ENCODE measurements at places on chromosomes 2 and 18.

GRCh38 chr2:9206991-9207640 lies 504 bp downstream of the ASAP2 start:
- peak; percentile 91 for DNase-seq

DNA sequence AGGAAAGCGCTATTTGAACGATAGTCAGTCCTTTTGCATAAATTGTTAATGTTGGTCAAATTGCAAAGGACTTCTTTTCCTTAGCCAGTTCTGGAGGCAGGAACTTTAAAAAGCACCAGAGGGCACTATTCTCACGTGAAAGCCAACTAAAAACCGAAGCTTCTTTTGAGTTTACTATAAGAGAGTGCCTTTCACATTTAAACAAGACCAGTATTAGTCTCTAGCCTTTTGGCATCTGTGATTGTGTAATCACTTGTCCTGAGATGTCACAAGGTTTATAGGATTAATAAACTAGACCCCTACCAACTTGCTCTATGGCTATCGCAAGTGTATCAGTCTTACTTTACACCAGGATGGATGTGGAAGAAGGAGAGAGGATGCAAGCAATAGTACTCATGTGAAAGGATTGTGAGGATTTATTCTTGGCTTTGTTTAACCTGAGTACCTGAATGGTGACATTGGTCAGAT lies 14.4 kb upstream of the STAT4 start:
- DNase-seq: no peak

DNA sequence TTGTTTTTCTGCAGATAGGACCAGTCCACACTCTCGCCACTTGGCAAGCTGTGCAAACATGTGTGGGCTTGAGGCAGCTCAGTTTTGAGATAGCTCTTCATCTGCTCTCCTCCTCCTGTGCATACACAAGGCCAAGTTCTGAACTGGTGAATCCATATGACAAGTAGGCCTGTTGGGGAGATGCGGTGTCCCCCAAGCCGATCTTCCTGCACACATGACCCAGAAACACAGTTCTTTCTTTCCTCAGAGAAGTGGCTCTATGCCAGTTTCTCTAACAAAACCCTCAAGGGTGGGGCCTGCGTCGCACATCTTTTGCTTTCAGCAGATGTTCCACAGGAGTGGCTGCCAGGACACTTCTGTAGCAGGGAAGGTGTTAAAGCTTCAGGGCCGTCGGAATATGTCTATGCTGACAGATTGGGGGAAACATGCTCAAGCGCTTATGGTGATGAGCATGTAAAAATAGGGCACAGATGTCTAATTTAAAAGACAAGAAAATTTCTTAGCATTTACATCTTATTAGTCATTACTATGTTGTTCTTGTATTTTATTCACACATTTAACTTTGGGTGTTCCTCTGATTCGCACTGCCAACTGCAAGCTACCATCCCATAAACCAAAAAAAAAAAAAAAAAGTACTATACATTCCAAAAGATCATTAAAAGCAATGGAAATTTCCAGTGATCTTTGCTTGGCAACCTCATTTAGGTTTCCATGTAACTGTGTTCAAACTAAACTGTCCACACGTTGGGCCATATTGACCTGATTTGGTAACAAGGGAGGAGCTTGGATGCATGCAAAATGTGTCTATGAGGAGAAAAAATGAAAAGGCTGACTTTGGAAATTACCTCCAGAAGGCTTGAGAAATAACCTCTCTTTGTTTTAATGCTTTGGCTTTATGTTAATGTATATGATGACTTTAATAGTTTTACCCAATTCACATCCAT lies 1055.5 kb upstream of the KLHL29 start:
- no peak for DNase-seq

GRCh38 chr2:230575642-230576324 lies 136.9 kb upstream of the CAB39 start:
- DNase-seq: no peak

DNA sequence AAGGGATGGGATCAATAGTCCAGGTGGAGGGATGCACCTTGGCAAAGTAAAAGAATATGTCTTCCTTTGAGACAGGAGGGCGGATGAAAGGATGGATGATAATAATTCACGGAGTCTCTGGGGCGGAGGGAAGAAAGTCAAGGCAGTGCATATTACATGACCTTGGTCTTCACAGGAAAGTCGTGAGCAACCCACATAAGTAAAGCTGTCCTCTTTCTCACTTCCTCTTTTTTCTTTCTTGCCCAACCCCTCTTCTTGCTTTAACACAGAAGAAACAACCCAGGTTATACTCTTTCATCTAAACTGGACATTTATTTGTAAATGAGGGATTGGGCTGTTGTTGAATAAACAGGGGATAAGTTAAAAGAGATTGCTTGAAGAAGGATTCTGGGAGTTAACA lies 168.7 kb upstream of the SKOR2 start:
- DNase-seq: no peak

GRCh38 chr2:134590679-134591078 lies 128.1 kb downstream of the TMEM163 start:
- peak; percentile 25 for DNase-seq

GRCh38 chr2:230668939-230669303 lies 43.7 kb upstream of the CAB39 start:
- DNase-seq: no peak

DNA sequence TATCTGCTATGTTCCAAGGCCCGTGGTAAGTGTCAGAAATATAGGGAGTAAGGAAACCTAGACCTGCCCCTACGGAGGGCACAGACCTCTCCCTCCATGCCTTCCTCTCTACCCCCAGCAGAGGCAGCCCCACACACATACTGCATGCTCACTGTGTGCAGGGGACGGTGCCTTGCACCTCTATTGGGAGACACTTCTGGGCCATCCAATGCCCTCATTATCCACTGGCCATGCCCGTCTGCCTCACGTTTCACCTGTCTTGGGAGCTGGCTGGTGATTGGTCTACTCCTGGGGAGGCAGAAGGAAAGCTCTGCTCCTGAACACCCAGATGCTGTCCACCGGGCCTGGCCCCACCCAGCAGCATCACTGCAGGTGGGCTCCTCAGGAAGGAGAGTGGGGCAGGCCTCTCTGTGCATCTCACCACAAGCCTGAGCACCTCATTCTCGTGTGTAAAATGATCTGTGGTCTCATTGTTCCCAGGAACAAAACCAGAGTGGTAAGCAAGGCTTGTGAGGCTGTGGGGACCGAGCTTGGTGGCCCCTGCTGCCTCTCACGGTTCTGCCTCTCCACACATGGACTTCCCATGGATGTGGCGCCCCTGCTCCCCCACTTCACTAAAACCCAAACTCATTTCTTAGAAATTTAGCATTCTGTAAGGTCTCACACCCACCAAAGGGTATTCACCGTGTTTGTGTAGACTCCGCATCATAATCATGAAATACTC lies 312.5 kb upstream of the HS6ST1 start:
- peak; percentile 72 for DNase-seq

- DNase-seq: no peak
Observed at GRCh38 chr2:112831513-112831845, 5.1 kb downstream of the IL1B start.

DNA sequence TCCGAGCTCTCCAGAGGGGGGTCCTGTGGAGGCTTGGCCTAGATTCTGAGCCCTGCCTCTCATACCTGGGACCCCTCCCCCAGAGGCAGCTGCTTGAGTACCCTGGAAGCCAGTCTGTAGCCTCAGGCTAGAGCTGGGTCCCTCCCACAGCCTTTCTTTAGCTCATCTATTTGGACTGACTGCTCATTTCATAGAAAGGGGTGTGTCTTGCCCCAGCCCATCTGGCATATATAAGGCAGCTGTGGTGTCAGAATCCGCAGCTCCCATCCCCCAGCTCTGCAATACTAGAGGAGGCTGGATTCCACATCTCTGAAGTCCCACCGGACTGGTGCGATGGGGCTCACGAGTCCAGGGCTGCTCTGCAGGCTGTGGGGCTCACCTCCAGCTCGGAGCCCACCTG lies 26.1 kb downstream of the MPHOSPH10 start:
- DNase-seq: no peak

DNA sequence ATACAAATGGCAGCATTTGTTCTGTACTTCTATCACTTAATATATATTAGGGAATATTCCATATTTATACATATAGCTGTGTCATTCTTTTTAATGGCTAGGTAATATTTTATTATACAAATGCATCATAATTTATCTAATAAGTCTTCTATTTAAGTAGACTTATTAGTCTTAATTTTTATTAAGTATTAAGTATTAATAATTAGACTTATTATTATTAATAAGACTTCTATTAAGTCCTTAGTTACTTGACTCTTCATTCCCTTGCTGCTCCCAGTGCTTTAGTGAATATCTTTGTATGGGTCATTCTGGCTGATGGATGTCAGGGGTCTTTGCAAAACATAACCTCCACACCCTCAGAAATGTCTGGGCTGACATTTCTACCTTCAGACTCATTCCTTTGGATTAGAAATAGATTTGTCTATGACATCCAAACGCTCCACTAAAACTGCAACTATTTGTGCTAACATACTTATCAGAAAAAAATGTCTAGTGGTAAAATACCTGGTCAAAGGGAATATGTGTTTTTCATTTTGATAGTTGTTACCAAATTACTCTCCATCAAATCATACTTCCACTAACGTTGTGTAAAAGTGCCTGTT lies 35.8 kb downstream of the EN1 start:
- DNase-seq: no peak

DNA sequence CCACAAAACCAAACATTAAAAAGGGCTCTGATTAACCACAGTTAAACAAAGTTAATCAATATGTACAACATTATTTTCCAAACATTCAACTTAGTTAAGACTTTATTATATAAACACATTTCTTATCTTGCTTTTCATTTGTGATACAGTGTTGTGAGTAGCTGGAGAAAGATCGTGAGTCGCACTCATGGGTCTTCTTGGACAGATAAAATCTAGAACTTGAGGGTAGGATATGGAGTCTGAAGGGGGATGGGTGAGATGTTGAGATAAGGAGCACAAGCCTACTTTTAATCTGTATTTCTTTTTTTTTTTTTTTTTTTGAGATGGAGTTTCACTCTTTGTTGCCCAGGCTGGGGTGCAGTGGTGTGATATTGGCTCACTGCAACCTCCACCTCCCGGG lies 22.6 kb upstream of the TMEM214 start:
- DNase-seq: no peak

DNA sequence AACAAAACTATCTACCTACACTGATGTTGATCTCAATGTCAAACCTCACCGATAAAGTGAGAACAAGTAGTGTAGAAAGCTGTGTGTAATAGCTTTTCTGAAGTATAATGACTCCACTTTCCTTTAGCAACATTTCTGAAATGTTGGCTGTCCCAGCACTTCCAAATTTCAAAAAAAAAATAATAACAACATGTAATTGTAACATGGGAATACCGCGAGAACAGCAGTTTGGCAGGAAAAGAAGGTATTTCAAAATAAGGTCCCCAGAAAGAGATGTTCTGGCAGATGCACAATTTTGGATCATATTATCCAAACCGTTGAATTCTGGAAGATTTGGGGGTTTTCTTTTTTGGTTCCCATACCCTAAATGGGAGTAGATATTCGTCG lies 352.0 kb downstream of the ARHGAP15 start:
- DNase-seq: no peak

DNA sequence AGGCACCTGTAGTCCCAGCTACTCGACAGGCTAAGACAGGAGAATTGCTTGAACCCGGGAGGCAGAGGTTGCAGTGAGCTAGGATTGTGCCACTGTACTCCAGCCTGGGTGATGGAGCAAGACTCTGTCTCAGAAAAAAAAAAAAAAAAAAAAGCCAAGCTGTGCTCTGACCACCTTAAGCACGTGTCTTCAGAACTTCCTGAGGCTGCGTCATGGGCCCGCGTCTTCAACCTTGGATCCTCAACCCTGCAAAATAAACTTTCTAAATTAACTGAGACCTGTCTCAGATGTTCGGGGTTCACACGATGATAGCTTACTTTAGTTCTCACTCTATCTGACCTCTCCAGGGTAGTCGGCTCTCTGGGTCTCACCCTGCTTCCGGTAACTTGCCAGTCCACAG lies 65.8 kb upstream of the CABLES1 start:
- no peak for DNase-seq

DNA sequence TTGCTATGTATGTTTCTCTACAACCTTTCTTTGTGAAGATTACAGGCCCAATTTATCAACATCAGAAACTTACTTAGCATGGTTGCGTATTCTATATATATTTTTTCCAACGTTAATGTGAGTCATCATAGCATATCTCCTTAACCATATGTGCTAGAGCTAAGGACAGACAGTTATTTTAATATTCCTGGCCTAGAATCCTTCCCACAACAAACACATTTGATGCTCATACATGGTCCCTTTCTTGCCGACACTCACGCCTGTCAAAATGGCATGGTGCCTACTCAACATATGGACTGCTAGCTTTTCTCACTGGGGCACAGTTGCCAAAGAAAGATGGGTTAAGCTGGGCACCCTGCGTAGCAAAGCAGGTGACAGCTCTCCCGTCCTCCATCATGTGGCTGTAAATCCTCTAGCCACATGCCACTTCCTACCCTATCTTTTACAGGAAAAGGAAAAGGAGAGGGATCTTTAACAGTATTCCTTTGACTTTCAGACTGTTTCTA lies 75.2 kb upstream of the GALNT5 start:
- DNase-seq: no peak

DNA sequence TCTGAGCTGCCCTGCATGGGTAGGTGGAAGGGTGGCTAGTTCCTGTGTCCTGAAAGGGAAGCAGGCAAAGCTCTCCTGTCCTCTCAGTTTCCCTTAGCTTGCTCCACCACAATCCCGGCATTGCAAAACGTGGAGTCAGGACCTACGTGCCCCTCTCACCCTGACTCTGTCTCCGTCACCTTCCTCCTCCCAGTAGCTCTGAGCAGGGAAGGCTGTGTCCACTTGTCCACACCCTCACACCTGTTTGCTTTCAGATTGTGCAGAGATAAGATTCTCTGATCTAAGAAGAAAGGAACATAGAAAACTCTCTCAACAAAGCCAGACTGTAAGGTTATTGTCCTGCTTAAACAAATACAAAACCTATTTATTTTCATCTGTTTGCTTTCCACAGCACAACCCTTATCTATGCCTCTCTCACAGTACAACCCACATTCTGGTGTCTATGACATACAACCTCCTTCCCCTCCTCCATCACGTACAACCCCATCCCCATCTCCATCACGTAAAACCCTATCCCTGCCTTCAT lies 79.0 kb downstream of the ALPK2 start:
- no peak for DNase-seq

DNA sequence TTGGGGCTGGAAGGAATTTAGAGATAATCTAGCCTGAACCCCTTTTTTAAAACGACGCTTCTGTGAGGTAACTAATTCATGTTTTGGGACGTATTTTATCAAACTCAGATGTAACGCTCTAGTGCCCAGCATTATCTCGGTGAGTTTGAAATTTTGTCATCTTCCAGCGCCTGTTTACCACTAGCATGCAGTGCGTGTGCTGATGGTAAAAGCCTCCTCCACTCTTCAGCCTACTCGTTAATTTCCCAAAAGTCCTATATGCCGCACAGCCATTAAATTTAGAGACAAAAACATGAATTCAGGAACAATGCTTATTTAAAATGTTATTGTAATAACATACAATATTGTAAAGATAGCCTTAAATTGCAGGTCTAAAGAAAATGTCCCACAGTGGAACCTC lies 2.8 kb downstream of the ZCCHC2 start:
- DNase-seq: no peak
